T-helper 22 cell (primary cell): ENCODE measurements at places on chromosomes 5 and 9.
A peak's percentile ranks its signal among the peaks of the same experiment; 100 is the strongest.

DNA sequence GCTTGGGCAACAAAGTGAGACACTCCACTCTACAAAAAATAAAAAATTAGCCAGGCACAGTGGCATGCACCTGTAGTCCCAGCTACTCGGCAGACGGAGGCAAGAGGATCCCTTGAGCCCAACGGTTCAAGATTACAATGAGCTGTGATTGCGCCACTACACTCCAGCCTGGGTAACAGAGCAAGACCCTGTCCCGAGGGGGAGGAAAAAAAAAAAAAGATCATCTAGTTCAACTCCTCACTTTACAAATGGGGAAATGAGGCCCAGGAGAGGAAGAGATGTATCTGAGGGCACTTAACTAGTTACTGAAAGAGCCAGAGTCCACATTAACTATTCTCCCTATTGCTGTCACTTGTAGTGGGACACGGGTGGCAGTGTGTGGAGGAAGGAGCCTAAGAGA, 13.8 kb downstream of the PDCL start:
- no peak for DNase-seq

DNA sequence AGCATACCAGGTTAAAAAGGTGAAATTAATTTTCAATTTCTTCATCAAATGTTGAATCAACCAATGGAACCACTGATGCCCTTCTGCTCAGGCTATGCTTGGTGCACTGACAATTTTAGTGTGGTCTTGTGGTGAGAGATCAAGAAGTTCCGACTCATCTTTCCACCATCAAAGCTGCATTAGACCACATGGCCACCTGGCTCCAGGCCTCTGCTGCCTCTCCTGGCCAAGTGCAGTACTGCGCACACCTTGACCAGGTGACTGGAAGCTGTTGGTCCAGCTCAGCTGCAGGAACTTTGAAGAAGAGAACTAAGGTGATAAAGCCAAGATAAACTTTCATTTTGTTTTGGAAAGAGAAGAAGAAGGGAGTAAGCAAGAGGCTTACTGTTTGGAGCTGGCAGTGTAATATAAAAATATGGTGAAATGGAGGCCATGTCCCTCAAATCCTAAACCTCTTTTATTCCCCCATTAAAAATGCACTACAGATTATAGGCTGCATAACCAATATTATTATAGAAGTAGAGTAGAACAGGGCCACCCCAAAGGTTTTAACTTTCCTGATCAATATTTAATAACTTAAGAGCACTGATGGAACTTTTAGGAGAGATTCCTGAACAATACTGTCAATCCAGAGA, 315.5 kb upstream of the C9orf72 start:
- no peak for DNase-seq

- DNase-seq, result no peak
Observed at GRCh38 chr5:34673463-34674125, 17.5 kb downstream of the RAI14 start.

DNA sequence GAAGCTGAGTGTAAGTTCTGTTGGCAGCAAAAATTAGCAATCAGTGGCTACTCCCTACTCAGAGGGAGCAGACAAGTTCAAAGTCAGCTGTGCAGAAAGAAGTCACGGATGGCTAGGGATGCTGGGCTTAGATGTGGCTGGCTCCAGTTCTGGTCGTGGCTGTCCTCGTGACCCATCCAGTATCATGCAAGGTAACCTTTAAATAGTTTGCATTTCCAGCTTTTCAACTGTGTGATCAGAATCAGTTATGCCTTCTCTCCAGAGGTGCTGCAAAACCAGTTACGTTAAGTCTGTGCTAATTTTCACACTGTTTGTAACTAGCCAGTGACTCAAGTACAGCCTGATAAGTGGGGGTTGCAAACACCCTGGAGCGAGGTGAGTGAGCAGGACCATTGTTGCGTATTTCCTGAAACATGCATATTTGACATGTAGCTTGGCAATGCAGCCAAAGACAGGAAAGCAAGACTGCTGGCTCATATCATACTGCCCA, 302.4 kb downstream of the ATPSCKMT start:
- no peak for DNase-seq

- DNase-seq, result no peak
Observed at GRCh38 chr5:77168161-77168878, 42.2 kb upstream of the PDE8B start.

DNA sequence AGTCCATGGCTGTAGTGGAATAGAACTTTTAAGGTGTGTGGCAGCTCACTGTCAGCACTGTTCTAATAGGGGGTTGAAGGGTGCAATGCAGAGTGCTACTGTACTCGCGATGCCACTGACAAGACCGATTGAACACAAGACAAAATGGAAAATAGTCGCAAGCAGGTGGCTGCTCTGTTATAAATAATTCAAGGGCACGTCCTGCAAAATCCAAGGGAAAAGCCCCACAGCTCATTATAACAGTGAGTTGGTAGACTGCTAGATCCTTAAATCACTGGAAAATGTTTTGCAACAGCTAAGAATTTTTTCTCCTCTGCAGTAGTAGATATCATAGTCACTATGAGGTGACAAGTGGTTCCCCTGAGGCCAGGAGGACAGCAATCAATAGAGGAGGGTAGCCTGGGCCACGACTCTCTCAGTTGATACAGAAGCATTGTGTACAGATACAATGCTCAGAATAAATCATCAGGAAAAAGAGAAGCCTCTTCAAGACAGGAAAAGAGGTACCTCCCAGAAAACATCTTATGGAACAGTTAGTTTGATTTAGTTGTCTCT, 926.3 kb downstream of the TLE4 start:
- no peak for DNase-seq

DNA sequence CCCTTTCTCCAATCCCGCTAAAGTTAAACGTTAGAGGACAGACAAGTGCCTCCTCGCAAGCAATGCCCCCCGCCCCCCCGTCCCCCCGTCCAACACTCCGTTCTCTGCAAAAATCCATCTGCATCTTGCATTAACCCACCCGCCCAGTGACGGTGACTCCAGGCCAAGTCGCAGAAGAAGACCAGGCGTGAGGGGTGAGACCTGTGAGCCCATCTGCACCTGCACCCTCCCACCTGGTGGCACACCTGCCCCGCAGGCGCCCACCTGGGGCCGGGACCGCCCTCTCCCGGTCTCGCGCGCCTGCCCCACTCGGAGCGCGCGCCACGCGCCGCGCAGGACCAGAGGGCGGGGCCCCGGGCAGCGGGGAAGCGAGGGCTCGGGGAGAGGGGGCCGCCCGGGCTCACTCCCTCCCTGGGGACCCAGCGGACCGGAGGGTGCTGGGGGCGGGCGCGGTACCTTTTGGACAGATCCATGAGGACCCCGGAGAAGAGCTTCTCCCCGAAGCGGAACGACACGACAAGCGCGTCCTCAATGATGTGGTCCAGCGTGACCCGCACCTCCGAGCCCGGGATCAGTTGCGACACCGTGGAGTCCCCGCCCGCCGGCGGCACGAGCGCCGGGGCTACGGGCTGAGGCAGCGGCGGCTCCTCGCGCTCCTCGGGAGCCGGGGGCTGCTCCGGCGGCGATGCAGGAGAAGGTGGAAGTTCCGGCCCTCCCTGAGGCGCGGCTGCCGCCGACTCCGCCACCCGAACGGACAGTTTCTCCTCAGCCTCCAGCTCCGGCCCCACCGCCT, 705 bp downstream of the PWWP2A start:
- peak; percentile 47 for DNase-seq

GRCh38 chr5:60540856-60541805, 158.8 kb downstream of the DEPDC1B start:
- no peak for DNase-seq

GRCh38 chr5:37189355-37189754, 59.8 kb downstream of the CPLANE1 start:
- no peak for DNase-seq

DNA sequence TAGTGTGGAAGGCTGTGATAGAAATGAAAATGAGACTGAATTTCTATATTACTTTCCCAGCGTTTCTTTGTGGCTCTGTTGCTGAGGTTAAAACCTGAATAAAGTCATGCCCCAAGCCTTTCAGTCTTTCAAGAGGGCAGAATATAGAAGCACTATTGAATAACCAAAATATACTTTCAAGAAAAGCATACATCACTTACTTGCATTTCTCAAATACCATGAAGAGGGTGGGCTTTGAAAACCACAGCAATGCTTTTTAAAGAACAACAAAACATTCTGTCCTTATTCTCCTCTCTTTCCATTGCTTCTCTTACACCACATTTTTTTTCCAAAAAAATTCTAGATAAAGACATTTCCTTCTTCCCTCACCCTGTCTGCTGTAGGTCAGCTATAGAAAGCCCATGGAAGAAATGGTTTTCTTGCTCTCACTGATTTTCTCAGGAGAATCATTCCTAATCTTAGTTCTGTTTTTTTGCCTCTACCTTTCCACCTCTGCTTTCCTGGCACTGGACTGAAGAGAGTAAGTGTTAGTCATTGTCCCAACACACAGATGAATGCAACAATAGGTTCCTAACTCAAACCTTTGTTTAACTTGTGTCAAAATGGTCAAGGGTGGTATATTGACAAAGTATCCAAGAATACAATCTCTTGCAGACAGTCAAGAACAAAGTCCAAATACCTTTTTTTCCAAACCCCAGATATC, 51.6 kb downstream of the NUDT12 start:
- no peak for DNase-seq

DNA sequence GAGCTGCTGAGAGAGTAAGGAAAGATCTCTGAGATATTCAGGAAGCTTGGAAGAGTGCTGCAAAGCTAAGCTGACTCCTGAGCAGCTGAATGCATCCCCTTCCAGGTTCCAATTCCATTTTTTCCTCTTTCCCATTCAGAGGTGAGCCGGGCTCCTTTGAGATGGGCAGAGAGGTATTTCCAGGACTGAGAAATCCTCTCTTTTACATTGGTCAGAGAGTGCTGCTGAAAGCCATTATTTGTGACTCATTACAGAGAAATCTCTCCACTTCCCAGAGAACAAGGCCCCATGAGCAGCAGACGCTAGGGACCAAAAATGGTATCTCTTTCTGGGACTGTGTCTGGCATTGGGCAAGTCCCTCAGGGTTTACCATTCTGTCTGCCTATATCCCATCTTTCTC, 3.7 kb downstream of the MCTP1 start:
- DNase-seq, result no peak

DNA sequence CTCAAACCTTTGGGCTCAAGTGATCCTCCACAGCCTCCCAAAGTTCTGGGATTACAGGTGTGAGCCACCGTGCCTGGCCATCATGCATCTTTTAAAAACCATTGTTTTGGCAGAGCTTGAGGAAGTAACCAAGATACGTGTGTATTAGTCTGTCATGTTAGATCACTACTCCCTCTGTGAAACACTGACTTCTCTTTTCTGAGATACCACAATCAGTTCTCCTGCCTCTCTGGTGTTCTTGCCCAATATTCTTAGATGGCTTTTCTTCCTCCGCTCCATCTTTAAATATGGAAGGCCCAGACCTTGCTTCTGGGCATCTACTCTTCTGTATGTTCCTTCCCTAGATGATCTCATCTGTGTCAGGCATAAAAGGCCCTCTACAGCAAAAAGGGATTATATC, 14.2 kb upstream of the CCNB1 start:
- no peak for DNase-seq

- DNase-seq, result no peak
Observed at GRCh38 chr9:14653511-14653910, 39.7 kb downstream of the ZDHHC21 start.

DNA sequence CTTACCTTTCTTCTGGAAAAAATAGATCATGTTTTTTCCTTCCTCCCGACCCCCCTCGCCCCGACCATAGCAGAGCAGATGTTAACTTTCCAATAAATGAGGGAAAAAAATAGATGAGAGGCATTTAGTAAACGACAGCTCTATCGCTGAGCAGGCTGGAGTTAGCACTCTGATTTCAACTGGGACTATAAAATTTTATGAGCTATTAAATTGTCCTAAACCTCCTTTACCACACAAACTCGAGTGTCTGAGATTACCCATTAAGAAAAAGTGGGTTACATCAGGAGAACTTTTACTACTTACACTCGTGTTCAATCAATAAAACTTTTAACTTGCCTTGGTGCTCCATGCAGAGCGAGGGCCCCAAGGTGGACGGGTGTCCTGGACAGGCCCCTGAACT, 59.8 kb upstream of the RNU6ATAC start:
- DNase-seq, result no peak

GRCh38 chr5:157215514-157216167, 35.0 kb downstream of the ITK start:
- no peak for DNase-seq

GRCh38 chr5:150073086-150073625, 13.2 kb downstream of the CSF1R start:
- no peak for DNase-seq

GRCh38 chr5:92907938-92908606, 672.9 kb downstream of the NR2F1-AS1 start:
- DNase-seq, result no peak

GRCh38 chr5:132254321-132254977, 3.0 kb upstream of the PDLIM4 start:
- no peak for DNase-seq
